ENCODE measurements at places on chromosomes 4 and X.

- DNase-seq = no peak
Observed at GRCh38 chr4:150127757-150128156, 49.5 kb downstream of the DCLK2 start.

GRCh38 chrX:30992381-30992904 is 79.4 kb downstream of the FTHL17 start:
- DNase-seq = no peak

- no peak for DNase-seq
Observed at GRCh38 chr4:147704846-147705245, 20.9 kb upstream of the PRMT9 start.

DNA sequence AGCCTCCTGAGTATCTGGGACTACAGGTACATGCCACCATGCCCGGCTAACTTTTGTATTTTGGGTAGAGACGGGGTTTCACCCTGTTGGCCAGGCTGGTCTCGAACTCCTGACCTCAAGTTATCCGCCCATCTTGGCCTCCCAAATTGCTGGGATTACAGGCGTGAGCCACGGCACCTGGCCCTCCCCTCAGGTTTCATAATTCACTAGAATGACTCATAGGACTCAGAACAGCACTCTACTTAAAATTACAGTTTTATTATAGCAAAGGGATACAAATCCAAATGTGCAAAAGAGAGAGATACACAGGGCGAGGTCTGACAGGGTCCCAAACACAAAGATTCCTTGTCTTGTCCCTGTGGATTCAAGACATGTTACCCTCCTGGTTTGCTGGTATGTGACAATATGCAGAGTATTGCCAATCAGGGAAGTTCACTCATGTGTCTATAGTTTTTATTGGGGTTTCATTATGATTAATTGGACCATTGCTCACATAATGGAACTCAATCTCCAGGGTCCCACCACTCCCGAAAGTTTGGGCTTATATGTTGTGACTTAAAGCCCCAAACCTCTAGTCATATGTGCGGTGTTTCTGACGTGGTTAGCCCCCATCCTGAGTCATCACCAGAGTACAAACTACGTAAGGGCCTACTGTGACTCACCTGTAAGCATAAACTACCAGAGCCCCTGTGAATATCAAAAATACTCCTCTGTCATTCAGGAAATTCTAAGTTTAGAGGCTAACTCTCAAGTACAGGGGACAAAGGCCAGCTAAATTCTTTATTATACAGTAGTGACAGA is 5.2 kb downstream of the YIPF6 start:
- peak; percentile 74 for DNase-seq

- DNase-seq = no peak
Observed at GRCh38 chr4:24880186-24880585, 32.7 kb downstream of the CCDC149 start.

DNA sequence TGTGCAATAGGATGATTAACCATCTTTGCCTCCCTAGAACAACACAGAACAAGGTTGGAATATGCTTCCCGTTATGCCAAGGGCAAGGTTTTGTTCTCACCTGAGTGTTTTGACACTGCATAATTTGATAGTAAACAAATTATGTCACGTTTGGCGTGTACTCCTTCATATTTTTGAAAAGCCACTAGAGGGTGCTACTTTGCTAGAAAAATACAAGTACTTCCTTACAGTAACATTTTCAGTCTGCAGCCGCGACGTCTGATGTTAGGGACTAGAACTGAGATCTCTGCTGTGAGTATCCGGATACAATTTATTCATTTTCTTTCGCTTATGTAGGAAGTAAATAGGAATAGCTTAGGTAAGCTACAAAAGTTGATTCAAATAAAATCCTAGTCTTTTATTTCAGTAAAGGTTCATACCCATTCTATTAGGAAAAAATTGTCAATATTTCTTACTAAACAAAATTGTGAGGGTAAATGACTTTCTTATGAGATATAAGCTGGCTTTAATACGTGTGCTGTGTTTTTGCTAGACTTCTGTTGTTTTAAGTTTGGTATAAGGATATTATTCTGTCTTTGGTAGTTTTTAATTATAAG is 181.1 kb upstream of the WDFY3 start:
- peak; percentile 43 for DNase-seq

- no peak for DNase-seq
Observed at GRCh38 chr4:122930862-122931261, 8.5 kb upstream of the NUDT6 start.

DNA sequence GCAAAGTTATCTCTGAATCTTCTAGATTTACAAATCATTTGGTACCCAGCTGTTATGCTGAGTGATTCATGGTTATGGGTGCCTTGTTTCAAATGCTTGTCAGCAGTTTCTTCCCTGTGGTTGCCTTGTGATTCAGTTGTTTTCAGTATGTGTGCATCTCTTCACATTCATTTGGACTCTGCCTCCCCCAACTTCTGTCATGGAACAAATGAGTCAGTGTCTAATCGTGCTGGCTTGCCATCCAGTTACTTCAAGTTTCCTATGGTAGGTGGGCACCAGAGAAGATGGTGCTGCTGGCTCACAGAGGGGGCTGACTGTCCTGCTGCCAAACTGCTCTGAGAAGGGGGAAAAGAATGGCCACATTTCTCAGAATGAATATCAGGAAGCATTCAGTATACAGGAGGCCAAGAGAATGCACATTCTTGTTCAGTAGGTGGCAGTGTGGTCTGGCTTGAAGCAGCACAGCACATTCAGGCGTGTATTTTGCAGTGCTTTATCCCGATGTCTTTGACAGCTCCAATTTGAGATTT is 260.9 kb downstream of the GLUD2 start:
- DNase-seq = peak; percentile 64

- no peak for DNase-seq
Observed at GRCh38 chr4:174255786-174256185, 27.7 kb downstream of the FBXO8 start.

DNA sequence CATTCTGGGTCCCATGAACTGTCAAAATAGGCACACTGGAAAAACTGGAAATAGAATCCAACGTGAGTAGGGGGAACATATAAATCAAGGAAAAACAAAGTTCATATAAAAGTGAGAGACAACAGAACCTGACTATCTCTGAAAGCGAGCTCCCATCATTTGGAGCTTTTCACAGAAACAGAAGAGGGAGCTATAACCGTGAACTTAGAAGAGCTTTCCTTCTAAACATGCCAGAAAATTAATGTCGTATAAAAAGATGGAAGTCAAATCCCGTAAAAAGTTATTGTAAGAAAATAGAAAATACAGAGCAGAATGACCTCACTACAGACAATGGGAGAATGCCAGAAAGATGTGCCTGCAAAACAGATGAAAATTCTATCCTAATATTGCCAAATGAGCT is 23.9 kb upstream of the HSD17B10 start:
- DNase-seq = no peak

- DNase-seq = no peak
Observed at GRCh38 chr4:10647846-10648245, 36.7 kb downstream of the CLNK start.

DNA sequence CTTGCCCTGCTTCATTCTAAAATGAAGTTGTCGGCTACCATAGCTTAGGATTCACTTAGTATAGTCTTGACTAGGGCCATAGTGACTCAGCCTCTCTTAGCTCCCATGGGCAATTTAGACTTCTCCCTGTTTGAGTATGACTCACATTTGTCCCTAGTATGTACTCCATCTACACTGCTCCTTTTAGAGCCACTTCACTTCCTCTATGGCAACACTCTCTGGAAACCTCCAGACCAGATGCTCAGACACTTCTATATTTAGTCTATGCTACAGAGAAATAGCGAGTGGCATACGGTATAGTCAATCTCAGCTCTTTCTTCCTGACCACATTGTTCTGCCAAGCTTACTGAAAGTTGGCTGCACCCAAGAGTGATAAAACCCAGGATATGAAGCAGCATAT is 11.2 kb downstream of the MEPE start:
- DNase-seq = no peak

- DNase-seq = no peak
Observed at GRCh38 chr4:118325431-118325830, 27.4 kb downstream of the PRSS12 start.

- DNase-seq = peak; percentile 68
Observed at GRCh38 chr4:108619372-108620100, 840 bp upstream of the RPL34 start.

- no peak for DNase-seq
Observed at GRCh38 chr4:8394806-8395205, 45.7 kb downstream of the ACOX3 start.

GRCh38 chrX:103442536-103442901 is 66.2 kb downstream of the BEX3 start:
- DNase-seq = no peak

DNA sequence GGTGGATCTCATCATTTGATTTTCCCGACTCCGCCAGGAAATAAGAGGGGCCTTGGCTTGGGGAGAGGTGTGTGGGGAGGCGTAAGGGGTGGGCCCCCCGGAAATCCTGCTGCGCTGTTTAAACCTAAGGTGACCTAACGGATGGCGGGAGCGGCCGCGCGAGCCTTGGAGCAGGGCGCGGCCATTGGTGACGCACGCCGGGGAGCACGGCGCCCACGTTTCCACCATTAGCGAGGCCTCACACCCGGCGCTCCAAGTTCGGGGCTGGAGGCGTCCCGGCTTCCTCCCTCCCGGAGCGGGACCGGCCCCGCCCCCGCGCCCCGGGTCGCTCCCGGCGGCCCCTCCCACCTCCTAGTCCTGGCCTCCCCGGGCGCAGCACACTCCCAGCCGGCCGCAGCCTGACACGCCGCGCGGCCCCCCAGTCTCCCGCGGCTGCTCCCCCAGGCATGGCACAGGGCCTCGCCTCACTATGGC is at the start of gene SMS:
Gene SMS (plus strand): TSS at position 354 of the 474 bp plus-strand sequence. CDS start 116 bp downstream, at position 470.
- DNase-seq = peak; percentile 66

DNA sequence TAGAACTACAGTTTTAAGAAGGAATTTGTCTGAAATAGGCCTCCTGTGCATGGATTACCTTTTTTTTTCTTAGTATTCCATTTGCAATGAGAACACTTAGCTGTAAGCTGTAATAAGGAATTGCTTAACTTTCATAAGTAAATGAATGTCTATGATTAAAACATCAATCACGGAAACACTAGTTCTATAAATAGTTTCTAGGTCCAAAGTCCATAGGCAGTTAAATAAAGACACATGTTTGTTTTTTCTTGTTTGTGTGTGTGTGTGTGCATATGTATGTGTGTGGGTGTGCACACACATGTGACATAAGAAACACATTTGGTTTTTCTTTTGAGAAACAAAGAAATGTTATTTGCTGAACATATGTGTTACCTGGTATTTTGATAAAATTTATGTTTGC is 11.2 kb downstream of the GPRIN3 start:
- DNase-seq = no peak

GRCh38 chrX:47366041-47366722 is 4.2 kb upstream of the ZNF157 start:
- peak; percentile 78 for DNase-seq

GRCh38 chr4:185966997-185967775 is 101.8 kb upstream of the TLR3 start:
- DNase-seq = no peak

DNA sequence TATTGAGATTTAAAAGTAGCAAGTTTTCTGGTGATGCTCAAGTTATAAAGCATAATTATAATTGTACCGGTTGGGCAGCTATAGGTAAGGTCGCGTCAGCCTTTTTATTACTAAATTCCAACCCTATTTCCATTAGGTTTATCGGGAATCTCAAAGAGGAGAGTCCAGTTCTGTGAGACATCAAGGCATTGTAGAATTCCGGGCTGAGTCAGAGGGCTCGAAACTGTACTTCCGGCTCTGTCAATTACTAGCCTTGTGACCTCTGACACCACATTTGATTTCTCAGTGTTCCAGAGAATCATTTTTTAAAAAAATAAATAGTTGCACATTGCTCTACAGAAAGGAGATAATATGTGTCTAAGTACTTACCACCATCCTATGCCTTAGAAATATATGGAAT is 4.3 kb downstream of the IL1RAPL1 start:
- DNase-seq = no peak

- no peak for DNase-seq
Observed at GRCh38 chr4:173002830-173003561, 165.6 kb upstream of the GALNT7 start.

DNA sequence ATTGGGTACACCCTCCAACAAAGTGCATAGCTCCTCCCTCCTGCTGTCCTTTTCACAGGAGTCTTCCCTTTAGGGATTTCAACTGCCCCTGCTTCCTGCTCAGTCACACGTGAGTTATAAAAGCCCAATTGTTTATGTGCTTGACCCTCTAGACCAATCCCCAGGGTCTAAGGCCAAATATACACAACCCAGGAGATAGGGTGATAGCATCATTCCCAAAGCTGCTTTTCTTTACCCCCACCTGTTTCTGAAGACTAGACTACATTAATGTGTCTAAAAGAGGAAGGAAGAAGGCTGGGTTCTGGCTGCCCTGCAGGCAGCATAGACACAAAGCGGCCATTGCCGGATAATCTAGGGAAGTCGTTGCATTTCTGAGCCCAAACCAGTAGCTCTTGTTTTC is 526.7 kb upstream of the FRG1 start:
- DNase-seq = no peak

- DNase-seq = no peak
Observed at GRCh38 chr4:121358473-121358872, 22.3 kb downstream of the QRFPR start.

GRCh38 chrX:69069876-69070275 is 95.4 kb downstream of the PJA1 start:
- no peak for DNase-seq

GRCh38 chr4:138751309-138751708 is 264.3 kb upstream of the NOCT start:
- no peak for DNase-seq

- DNase-seq = no peak
Observed at GRCh38 chrX:11352296-11352741, 59.1 kb downstream of the AMELX start.

GRCh38 chr4:24896977-24897376 is 15.9 kb downstream of the CCDC149 start:
- DNase-seq = no peak

- no peak for DNase-seq
Observed at GRCh38 chr4:105714932-105715331, 6.3 kb downstream of the GSTCD start.

Measured in activated CD8-positive, alpha-beta memory T cell treated with anti-CD3 and anti-CD28 coated beads, Interleukin-2, amount 10 ng/mL, durations not matched to agents 7 days and 5 days (primary cell).